ENCODE measurements at places on chromosomes 13 and 19.

- peak; percentile 39 for DNase-seq
Measured at GRCh38 chr13:24124789-24125476, 35.6 kb upstream of the SPATA13 start.

DNA sequence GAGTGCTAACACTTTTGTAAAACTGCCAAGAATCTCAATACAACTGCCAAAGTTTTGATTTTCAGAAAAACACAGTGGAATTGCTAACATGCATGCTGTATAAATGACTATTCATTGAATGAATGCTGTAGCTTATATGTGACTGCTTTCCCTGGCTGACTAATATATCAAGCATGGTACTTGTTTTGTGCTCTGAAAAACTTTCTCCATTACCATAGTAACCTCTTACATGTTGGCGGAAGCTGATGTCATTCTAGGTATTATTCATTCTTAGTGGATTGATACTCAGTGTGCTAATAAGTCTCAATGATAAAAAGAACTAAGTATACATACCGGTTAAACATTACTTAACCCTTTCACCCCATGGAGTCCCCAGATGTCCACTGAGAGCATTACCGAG is 166.1 kb upstream of the MYO16 start:
- DNase-seq: no peak

DNA sequence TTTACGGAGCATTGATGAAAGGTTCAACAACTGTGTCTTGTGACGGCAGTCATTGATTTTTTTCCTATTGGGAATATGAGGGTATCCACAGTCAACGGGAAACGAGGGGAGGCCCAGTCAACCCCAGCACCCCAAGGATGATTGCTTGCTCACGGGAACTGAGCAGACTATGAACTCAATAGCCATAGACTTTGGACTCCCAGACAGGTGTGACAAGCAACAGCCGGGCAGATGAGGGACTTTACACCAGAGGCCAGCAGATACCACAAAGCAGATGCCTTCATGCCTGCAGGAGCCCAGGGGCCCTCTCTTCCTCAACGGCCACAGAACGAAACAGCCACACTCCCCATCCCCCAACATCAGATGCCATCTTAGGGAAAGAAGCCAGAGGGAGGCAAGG is 80.3 kb upstream of the FLT1 start:
- DNase-seq: peak; percentile 37

DNA sequence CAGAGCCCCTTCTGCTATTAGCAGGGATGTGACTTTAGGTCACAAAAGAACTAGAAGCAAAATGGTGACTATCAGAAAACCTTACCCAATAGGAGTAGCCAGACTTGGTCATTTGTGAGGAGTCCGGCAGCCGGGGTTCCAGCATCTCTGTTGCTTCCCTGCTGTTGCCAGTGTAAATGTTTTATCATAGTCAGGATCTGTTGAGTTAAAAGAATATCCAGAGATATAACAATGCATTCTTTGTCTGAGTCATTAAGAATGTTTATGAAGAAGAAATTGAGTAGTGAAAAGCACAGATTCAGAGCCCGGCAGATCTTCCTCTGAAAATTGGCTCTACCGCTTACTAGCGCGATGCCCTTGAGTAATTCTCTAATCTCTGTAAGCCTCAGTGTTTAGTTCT is 84.2 kb downstream of the COL4A2 start:
- no peak for DNase-seq

DNA sequence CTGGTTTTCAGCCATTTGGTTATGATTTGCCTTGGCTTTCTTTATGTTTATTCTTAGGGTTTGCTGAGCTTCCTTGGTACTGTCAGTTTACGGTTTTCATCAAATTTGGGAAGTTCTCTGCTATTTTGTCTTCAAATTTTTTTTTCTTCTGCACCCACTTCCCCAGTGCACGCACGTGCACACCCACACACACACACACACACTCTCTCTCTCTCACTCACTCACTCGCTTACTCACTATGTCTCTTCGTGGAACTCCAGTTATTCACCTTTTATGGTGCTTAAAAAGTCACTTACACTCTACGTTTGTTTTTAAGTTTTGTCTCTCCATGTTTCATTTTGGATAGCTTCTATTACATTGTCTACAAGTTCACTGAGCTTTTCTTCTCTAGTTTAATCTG is 7.1 kb downstream of the AKAP11 start:
- DNase-seq: no peak

- no peak for DNase-seq
Measured at GRCh38 chr13:81664872-81665271, 1323.9 kb upstream of the SPRY2 start.

GRCh38 chr19:8261347-8261746 is 46.8 kb downstream of the CD320 start:
- no peak for DNase-seq

- peak; percentile 28 for DNase-seq
Measured at GRCh38 chr13:107864543-107865317, 350.6 kb downstream of the LIG4 start.

GRCh38 chr13:40579535-40579934 is 86.9 kb downstream of the FOXO1 start:
- DNase-seq: no peak

- no peak for DNase-seq
Measured at GRCh38 chr13:90926459-90926858, 421.0 kb upstream of the MIR17HG start.

GRCh38 chr13:41917641-41918040 is 43.3 kb downstream of the VWA8 start:
- no peak for DNase-seq

- DNase-seq: peak; percentile 22
Measured at GRCh38 chr13:78599645-78600279, 3.6 kb downstream of the POU4F1 start.

DNA sequence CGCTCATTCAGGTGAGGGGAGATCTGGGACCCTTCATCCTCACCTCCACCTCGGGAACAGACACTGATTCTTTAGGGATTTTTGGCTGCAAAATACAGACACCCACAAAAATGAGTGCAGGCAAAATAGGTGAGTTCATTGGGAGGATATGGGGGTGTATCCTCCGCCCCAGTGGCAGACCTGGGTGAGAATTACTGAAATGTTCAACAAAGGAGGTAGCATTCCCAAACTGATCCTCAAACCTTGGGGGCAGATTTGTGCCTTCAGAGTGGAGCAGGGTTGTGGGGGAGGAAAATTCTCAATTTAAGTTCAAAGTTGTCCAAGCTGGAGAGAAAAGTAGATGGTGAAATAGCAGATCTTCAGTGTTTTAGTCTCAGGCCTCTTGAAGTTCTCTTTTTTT is 31.3 kb upstream of the SIN3B start:
- DNase-seq: no peak

DNA sequence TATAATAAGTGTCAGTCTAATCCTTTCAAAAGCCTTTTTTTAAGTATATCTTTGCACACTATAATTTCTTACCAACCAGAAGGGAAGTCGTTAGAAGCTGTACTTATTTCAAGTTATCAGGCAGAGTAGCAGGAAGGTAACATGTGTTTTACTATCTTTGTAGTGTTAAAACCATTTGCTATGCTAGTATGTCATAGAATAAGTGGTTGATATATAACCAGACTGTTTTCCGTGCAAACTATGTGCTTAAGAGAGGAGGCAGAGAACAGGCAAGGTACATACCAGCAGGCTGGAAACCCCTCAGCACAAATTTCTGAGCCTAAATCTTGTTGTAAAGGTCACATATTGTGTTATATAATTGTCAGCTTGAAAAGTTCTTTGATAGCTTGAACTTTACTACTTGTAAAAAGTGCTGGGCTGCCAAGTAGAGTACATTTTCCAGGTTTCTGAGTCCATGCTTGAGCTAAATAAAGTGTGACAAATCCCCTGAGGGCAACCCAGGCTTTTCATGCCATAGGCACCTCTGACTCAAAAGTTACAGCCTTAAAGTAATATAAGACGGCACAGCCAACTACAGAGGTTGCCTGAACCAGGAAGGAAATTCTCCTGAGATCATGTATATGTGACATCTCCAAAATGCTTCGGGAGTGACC is 1297.4 kb downstream of the PCDH9 start:
- DNase-seq: no peak

DNA sequence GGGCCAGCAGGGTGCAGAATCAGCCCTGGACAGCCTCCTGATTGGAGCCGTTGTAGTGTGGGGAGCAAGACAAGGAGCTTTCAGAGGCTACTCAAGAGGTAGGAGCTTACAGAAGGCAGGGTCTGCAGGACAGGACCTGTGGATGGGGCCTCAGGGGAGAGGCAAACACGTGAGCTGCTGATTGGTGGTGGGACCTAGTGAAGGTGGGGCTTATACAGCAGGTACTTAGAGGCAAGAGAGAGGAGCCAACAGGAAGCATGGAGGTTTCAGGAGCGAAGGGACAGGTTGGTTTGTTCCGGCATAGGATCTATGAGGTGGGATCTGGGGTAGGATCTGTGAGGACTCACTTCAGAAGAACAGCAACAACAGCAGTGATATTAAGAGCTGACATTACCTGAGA is 32.4 kb downstream of the ZSWIM4 start:
- DNase-seq: no peak

DNA sequence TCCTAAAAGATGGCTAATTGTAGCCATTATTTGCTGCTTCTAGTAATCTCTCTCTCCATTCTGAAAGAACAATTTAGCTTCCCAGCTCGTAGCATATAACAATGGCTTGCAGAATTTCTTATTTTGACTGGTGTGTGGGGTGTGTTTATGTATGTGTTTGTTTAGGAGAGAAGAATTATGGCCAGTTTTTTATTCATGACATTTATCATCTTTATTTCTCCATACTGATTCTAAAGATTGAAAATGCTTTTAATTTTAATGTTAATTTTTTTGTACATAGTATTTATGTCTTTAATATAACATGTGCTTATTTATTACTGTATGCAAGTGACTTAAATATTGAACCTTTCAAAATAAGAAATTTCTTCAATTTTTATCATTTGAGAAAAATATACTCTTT is 115.8 kb upstream of the TMTC4 start:
- DNase-seq: no peak

All from SJCRH30 (cell line).